ENCODE measurements at places on chromosomes 13 and 19.

DNA sequence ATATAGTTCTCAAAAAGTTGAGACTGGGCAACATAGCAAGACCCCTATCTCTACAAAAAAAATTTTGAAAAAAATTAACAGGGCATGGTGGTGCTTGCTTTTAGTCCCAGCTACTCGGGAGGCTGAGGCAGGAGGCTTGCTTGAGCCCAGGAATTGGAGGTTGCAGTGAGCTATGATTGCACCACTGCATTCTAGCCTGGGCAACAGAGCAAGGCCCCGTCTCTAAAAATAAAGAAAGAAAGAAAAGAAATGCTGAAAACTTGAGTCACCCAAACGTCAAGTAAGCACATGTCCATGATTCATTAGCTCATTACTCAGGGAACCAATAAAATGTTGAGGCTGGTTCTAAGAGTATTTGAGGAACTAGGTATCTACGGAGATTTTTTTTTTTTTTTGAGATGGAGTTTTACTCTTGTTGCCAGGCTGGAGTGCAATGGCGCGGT is 33.9 kb upstream of the SEMA6B start:
- DNase-seq, result peak; percentile 56

- peak; percentile 31 for DNase-seq
Observed at GRCh38 chr19:35267353-35267817, 1.4 kb upstream of the USF2 start.

GRCh38 chr13:79679334-79679733 is 198.4 kb downstream of the NDFIP2 start:
- peak; percentile 74 for DNase-seq

- no peak for DNase-seq
Observed at GRCh38 chr13:62207388-62207787, 791.7 kb upstream of the PCDH20 start.

- no peak for DNase-seq
Observed at GRCh38 chr13:89269737-89270136, 1598.6 kb downstream of the SLITRK5 start.

DNA sequence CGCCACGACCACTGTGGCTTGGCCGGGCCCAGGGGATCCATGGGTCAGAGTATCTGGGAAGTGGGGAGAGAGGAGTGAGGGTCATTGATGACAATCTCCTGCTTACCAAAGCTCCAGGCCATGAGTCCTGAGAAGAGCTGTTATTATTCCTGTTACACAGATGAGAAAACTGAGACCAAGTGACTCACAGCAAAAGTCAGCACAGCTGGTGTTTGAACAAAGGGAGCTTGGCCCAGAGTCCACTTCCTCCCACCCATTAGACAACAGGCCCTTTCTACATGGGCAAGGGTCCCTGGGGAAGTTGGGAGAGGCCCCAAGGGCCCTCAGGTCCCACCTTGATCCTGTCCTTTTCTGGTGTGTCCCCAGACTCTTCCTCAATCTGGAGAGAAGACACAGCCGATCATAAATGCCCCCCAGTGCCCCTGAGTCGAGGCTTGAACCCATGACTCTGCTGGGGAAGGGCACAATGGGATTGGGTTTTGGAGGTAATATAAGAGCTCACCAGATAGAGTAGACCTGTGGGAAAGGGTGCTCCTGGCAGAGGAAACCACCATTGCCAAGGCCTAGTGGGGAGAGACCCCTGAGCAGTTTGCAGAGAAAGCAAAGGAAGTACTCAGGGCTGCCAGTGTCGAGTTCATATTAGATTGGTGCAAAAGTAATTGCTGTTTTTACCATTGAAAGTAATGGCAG is 6.8 kb downstream of the FUT6 start:
- no peak for DNase-seq

DNA sequence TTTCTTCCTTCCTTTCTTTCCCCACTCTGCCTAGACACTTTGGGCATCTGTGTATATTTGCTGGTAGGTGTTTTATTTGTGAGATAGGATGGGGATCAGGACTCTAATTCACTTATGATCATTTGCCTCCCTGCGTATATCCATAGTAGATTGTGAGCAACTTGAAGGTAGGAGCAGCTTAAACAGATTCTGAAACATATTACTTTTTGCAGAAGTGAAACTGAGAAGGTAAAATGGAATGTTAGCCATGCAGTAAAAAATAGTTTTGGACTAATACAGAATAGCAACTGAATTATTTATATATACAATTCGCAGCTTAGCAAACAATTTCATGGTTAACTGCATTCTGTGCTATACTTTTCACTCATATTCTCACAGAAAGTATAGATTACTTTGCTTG is 38.7 kb downstream of the RNF6 start:
- no peak for DNase-seq

GRCh38 chr13:111022241-111022640 is 92.9 kb upstream of the ARHGEF7 start:
- no peak for DNase-seq

- DNase-seq, result no peak
Observed at GRCh38 chr13:33261387-33262061, 24.0 kb downstream of the STARD13 start.

- no peak for DNase-seq
Observed at GRCh38 chr19:19305696-19306095, 14.6 kb downstream of the SUGP1 start.

DNA sequence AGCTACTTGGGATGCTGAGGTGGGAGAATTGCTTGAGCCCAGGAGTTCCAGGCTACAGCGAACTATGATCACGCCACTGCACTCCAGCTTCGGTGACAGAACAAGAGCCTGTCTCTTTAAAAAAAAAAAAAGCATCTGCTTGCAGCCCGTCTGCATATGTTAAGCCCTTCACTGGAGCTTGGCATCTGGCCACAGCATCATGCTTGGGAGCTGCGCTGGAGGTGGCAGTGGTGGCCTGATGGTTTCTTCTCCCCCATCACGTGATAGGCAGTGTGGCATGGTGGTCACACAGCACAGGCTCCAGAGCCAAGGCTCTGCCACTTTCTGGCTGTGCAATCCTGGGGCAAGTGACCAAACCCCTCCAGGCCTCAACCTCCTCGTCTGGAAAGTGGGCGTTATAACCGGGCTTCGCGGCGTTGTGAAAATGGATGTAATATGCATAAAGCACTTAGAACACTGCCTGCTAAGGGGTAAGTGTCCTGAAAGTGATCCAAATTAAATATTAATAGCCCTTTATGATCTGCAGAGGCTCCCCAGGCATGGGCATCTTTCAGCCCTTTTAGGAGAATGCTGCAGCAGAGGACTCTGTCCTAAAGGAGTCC is 24.4 kb downstream of the MARK4 start:
- DNase-seq, result peak; percentile 40

DNA sequence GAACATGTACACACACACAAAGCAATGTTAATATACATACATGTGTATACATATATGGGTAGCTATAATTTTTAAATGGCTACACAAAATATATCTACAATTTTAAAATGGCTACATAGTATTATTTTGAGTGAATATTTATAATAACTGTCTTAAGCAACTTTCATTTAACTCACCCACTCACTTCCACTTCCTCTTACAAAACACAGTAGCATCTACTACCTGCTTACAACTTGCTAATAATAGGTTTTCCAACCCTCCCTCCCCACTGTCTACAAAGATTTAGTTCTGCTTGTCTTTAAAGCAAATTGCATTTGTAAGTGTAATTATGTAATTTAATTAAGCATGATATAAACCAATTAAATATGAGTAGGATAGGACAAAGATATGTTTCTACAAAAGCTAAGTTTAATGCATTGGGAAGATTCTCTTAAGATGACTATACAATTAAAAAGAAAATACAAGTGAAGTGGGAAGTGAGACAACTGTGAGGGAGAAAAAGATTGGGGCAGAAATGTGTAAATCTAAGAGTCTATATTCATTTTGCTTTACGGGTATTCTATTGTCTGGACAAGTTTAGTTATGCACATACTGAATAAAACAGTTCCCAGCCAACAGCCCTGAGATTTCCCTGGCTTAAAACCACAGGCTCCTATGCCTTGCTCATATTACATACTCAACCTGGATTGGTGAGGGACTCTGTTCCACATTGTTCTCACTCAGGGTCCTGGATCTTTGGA is 583.1 kb downstream of the EFNB2 start:
- peak; percentile 17 for DNase-seq

DNA sequence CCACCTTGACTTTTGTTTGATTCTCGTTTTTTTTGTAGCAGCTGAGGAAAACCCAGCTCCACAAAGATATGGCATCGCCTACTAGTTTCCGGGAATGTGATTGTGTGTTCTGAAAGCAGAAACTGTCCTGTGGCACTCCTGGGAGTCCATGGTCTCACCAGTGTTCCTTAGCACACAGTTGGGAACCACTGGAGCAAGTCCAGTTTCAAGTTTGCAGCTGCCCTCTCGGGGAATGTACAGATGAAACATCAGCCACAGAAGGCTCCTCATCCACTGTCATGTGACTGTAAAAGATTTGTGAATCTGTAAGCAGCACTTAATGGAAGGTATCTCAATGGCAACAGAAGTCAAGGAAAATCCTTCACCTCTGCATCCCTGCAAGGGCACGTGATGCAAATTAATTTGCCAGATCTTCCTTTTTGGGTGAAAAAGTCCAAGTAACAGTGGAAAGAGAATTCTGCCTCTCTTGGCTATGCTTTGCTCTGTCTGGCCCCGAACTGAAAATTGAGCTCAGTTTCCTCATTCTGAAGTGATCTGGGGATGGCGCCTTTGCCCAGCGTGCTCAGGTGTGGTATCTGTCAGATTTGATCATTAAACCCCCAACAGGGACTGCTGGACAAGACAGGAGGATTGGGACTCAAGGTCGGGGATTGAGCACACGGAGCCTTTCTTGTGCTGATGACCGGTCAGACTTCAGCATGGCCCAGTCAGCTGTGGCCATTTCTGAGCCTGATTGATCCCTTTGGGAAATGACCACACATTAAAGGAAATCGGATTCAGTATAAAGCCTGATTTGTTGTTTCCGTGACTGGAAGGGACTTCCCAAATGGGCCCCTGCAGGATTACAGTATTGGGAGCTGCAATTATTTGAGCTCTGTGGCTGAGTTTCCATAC is 58.8 kb downstream of the ING1 start:
- no peak for DNase-seq

DNA sequence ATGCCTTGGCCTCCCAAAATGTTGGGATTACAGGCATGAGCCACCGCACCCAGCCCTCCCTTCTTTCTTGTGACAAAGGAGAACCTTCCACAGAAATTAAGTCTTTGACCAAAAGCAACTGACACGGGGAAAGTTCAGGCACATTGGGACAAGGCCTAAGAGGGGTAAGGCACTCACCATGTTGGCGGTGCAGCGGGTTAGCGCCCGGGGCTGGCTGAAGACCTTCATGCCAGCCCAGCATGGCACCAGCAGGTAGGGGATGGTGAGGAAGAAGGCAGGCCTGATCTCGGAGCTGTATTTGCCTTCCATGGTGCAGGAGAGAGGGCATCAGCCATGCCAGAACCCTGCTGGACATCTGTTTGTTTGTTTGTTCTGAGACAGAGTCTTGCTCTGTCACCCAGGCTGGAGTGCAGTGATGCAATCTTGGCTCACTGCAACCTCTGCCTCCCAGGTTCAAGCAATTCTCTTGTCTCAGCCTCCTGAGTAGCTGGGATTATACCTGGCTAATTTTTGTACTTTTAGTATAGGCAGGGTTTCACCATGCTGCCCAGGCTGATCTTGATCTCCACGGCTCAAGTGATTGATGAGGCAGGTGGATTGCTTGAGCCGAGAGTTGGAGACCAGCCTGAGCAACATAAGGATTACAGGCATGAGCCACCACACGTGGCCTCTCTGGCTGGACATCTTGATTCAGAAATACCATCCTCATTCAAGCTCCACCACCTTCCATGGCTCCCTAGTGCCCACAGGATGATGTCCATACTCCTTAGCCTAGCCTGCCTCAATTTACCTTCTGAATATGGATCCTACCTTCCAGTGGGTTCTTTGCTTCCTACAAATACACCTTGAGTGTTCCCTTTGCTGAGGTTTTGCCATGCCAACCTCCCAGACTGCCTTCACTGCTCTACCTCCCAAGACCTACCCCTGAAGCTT is 4.4 kb downstream of the TM6SF2 start:
- no peak for DNase-seq

- DNase-seq, result no peak
Observed at GRCh38 chr19:43286096-43286495, 16.8 kb upstream of the PSG9 start.

DNA sequence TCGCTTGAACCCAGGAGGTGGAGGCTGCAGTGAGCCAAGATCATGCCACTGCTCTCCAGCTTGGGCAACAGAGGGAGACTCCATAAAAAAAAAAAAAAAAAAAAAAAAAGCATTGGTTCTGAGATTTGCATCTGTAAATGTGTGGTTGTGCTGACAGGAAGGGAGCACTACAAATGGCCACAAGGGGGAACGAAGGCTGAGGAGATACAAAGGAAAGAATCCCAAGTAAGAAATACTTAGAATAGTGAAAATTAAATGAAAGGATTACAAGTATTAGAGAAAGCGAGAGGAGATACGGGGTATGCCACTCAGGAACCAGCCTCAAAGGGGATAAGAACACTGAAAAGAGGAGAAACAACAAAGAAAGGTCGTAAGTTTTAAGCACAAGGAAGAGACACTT is 284.9 kb downstream of the KLF12 start:
- peak; percentile 66 for DNase-seq

DNA sequence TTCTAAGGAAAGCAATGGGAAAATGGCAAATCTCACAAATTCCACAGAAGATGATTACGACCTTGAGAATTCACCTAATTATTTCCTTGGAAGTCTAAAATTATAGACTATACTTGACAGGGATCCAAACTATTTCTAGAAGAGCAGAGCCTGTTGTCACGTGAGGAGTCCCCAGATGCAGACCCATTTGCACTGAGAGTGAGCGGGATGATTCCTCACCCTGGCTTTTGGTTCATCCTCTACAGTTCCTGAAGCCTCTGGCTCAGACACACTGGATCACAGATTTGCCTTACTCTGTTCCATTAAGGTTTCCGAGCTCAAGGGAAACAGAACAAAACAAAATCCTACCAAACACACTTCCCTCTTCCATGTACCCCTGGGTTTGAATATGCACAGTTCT is 23.0 kb upstream of the CYSLTR2 start:
- no peak for DNase-seq

GRCh38 chr19:37977391-37977790 is 70.4 kb downstream of the SIPA1L3 start:
- DNase-seq, result no peak

DNA sequence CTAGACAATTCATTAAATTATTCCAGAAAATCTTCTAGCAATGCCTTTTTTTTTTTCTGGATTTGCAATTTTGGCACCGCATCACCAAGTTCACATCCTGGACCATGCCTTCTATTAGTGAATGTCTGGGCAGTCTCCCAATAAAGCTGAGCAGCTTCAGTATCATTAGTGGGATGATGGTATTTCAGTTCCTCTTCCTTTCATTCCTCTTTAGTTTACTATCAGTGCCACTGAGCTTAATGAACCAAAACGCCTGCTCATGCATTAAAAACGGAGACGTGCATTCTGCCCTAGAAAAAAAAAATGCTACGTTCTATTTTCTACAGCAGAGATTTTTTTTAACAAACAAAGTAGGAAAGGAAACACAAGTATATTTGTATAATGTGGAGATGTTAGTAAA is 343.0 kb downstream of the PCDH9 start:
- peak; percentile 21 for DNase-seq

- peak; percentile 74 for DNase-seq
Observed at GRCh38 chr19:13401388-13401787, 104.9 kb downstream of the CACNA1A start.
